ENCODE measurements at places on chromosomes 5 and 9. TPM values are rescaled to one million over a fixed set of nuclear protein-coding genes. Genes with fewer than 3 reads are reported as not detected.

The SRD5A1 gene
- total RNA-seq, result 9.5 TPM

The MEGF10 gene
- total RNA-seq, result 0.14 TPM

The PCDHGB3 gene
- 6.8 TPM for total RNA-seq

The ADGRD2 gene
- not detected for total RNA-seq

The WNT8A gene
- not detected for total RNA-seq

All from smooth muscle cell of the umbilical artery (primary cell).